ENCODE measurements at places on chromosomes 4 and X. TPM values are rescaled to one million over a fixed set of nuclear protein-coding genes. Genes with fewer than 3 reads are reported as not detected.

The MORC4 gene
- 5.9 TPM for total RNA-seq

The POU3F4 gene
- 8.4 TPM for total RNA-seq

The HSFX1 gene
- total RNA-seq = 4.5 TPM

The PAGE4 gene
- total RNA-seq = not detected

The GPM6B gene
- 911 TPM for total RNA-seq

The PNMA3 gene
- 69.8 TPM for total RNA-seq

The HNRNPD gene
- 136 TPM for total RNA-seq

The IL2 gene
- not detected for total RNA-seq

The RENBP gene
- total RNA-seq = 20.1 TPM

The FANCB gene
- total RNA-seq = 18.5 TPM

The GALNTL6 gene
- 18.9 TPM for total RNA-seq

The CD99 gene
- 41.6 TPM for total RNA-seq

The RRH gene
- 1.00 TPM for total RNA-seq

DNA sequence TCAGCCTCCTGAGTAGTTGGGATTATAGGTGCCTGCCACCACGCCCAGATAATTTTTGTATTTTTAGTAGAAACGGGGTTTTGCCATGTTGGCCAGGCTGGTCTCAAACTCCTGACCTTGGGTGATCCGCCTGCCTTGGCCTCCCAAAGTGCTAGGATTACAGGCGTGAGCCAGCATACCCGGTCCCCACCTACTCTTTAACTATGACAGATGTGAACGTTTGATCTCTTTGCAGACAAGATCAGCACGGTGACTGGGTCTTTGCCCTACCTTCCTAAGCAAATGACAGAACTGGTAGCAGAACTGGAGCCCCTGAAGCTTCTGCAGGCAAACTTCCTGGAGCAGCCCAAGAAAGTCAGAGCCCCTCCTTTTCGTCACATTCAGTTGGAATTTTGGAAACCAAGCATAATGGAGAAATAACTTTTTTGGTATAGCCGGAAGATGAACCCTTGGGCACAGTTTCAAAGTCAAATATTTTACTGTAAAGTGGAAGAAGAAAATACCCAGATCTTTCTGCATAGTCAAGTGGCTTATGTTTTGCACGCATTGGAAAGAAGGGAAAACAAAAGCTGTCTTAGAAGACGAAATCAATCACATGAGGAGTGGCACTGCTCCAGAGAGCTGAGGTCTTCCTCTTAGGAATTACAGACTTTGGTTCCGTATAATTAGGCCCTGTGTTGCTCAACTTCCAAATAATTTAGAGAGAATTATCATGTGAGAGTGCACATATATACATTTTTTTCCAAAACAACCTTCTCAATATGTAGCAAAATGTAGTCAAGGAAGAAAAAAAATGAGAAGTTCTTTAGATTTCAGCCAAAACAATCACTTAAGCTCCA, 90.6 kb downstream of the SORBS2 start:
- DNase-seq = no peak

DNA sequence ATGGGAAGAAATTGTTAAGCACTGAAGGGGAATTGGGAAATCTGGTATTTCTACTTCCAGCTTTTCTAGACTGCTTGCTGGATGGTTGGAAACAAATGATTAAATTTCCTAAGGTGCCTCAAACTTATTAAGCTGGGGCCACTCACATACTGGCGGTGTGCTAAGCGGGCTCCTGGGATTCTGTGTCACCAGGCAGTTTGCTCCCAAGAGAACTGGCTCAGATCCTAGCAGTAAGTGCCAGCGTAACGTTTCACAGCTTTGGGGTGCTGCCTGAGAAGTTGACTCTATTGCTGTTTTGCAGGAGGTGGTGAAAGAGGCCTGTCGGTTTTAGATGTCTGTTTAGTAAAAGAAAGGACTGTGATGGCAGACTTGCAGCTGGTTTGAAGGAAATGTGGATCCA, 6.9 kb upstream of the REELD1 start:
- DNase-seq = no peak

GRCh38 chrX:3518870-3519269, 172.4 kb upstream of the MXRA5 start:
- no peak for DNase-seq

DNA sequence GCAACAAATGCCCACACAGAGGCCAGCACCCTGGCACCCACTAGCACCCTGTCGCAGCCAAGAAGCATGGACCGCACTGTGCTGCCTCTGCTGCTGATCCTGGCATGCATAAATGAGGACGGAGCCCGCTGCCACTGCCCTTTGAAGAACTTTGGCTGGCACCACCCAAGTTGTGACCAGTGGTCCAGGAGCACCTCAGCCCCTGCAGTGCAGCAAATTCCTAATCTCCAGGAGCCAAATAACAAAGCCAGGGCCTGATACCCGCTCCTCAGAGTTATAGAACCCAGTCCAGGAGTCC, 807.2 kb downstream of the GLUD2 start:
- no peak for DNase-seq

- DNase-seq = no peak
These were observed 27.3 kb downstream of the RPS6KA6 start for GRCh38 chrX:84160736-84161135.

DNA sequence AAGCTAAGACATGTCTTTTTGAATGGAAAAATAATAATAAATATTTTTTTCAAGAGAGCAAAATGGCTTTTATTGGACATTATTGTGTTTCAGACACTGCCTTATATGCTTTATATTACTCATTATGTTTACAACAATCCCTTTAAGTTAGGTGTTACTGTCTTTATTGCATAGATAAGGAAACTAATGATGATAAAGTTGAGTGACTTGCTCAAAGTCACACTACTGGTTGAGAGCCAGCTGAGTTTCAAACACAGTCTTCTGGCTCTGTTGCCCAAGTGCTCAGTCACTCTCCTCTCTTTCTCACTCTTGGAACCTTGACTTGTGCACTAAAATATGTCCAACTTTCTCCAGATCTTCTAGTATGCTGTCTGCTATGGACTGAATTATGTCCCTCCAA, 71.5 kb upstream of the SLC39A8 start:
- DNase-seq = no peak

GRCh38 chr4:6972911-6973310, 63.3 kb downstream of the TBC1D14 start:
- no peak for DNase-seq

Measured in dorsolateral prefrontal cortex (tissue), 122 donors.